Right ventricle myocardium superior (tissue), 1 donor: ENCODE measurements at places on chromosomes 11 and 22. TPM values are rescaled to one million over a fixed set of nuclear protein-coding genes. Genes with fewer than 3 reads are reported as not detected.
A peak's percentile ranks its signal among the peaks of the same experiment; 100 is the strongest.

Gene ACTN3
- not detected for total RNA-seq

DNA sequence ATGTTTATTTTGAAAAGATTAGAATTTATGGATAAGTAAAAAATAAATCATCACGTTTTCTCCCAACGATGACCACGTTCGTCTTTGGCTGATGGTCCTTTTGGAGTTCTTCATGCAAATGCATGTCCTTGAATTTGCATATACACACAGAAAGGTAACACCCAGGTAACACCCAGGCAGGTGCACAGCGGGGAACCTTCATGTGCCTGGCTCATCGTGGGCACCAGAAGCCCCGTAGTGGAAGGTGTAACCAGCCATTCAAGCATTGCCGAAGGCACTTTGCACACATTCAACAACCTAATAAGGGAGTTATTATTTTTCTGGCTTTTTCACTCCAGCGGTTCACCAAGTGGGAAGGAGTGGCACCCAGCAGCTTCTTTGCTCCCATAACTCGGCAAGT lies 404.6 kb downstream of the TBC1D22A start:
- peak; percentile 1 for DNase-seq

Gene PANX2
- 0.43 TPM for total RNA-seq

- DNase-seq, result no peak
Measured at GRCh38 chr11:128846985-128847384, 20.1 kb downstream of the KCNJ1 start.

Gene CCDC88B
- total RNA-seq, result 7.7 TPM

Gene OR6A2
- not detected for total RNA-seq

DNA sequence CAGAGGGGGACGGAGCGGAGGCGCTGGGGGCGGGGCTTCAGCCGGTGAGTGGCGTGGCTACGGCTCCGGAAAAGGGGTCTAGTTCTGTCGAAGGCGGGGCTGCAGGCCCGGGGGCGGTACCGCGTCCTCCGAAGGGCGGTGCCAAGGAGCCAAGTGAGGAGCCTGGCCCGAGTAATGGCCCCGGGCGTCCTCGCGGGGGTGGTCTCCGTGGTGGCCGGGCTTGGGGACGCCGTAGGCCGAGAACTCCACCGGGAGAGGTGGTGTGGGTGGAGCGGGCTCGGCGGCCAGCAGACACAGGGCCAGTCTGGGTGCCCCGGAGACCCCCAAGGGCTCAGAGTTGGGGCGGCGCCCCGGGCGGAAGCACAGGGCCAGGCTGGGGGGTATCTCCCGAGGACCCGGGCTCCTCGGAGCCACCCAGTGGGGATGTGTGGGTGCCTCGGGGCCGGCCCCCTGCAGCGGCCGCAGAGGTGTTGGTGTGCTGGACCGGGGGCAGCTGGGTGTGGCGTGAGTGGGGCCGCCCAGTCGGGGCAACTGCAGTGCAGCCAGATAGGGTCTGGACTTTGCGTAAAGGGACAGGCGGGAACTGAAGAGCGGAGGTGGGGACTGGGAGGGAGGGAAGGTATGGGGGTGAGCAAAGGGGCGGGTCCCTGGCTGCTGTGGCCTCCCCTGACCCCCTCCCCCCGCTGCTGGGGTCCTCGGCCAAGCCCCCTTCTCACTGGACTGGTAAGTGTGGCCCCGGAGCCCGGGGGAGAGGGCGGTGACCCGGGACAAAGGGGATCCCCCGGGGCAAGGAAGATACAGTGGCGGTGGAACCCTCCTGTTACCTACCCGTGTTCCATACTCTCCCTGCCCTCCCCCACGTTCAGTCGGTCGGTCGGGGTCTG lies 838 bp downstream of the FKBP2 start:
- DNase-seq, result peak; percentile 67

DNA sequence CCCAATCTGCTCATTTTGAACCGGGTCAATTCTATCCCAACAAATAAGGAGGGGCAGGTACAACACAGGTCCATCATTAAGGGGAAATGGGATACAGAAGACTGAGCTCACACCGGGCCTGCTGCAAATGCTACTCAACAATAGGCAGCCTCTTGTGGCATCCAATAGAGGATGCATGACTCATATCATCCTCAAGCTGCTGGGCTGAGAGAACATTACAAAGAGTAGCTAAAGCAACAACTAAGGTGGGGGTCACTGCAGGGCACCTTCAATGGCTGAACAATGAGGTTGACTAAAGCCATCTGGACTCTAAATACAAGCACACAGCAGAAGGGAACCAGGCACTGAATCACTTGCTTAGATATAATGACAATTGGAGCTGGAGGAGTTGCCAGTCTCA lies 130.1 kb upstream of the SYN3 start:
- DNase-seq, result no peak

Gene LARGE1
- 140 TPM for total RNA-seq

- no peak for DNase-seq
Measured at GRCh38 chr11:121327553-121327952, 35.0 kb downstream of the SC5D start.

Gene HYOU1
- total RNA-seq, result 63.5 TPM
